ENCODE measurements at places on chromosomes 5 and 9. TPM values are rescaled to one million over a fixed set of nuclear protein-coding genes. Genes with fewer than 3 reads are reported as not detected.

- DNase-seq, result no peak
These were observed at the start of gene PLPPR1 for GRCh38 chr9:101028346-101029314. Gene PLPPR1, plus strand, starts transcription at chr9:101028727.

DNA sequence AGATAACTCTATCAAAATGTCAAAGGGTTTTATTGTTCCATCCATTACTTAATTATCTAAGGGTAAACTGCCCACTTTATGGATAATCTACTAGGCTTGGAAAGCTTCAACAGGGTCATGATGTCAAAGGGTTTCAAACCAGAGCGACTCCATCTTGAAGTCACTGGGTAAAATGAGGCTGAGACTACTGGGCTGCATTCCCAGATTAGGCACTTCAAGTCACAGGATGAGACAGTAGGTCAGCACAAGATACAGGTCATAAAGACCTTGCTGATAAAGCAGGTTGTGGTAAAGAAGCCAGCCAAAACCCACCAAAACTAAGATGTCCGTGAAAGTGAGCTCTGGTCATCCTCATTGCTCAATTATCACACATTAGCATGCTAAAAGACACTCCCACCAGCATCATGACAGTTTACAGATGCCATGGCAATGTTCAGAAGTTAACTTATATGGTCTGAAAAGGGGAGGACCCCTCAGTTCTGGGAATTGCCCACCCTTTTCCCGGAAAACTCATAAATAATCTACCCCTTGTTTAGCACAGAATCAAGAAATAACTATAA, 138.6 kb downstream of the GNAQ start:
- DNase-seq, result no peak

DNA sequence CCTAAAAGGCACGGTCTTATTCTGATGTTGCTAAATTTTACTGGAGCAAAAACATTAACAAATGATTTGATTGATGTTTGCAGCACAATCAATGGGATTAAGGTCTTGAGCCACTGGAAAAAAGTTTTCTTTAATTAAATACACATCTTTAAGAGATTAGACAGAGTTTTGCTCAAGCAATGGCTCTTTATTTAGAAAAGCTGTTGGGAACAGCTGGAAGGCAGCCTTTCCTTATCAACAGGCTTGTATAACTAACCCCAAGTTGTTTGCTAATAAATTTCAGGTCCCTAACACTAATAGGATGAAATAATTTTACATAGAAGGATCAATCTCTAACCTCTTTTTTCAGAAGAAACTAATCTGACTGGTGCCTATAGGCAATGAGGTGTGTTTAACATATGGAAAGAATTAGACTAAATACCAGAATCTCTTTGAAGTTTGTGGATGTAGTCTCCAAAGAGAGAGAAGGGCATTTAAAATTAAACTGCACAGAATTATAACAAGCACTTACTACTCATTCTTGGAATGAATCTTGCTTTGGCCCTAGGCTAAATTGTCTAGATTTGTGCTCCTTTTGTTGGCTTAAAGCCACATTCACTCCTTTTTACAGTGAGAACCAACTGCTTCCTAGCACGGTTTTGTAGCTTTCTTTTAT, 67.3 kb upstream of the TNFAIP8 start:
- DNase-seq, result no peak

- peak; percentile 17 for DNase-seq
These were observed 463.5 kb upstream of the RGMB start for GRCh38 chr5:98309785-98310598.

JAKMIP2 gene
- 1.1 TPM for total RNA-seq

DNA sequence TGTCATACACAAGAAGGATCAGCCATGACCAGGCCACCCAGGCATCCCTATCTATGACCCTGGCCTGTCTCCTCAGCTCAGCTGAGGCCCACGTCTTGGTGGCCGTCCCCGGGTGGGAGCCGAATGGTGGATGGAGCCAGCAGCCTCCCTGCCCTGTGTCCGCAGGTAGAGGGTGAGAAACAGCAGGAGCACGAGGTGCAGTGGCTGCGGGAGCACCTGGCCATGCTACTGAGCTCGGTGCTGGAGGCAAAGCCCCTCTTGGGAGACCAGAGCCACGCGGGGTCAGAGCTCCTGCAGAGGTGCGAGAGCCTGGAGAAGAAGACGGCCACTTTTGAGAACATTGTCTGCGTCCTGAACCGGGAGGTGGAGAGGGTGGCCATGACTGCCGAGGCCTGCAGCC, 24.5 kb downstream of the FBXW5 start:
- no peak for DNase-seq

MLANA gene
- not detected for total RNA-seq

- DNase-seq, result no peak
These were observed 4.3 kb downstream of the PCDH1 start for GRCh38 chr5:141873933-141874261.

GLRA1 gene
- not detected for total RNA-seq

PDLIM4 gene
- 2.0 TPM for total RNA-seq

RLN2 gene
- 1.1 TPM for total RNA-seq

- DNase-seq, result no peak
These were observed 16.0 kb downstream of the CEMIP2 start for GRCh38 chr9:71752352-71752751.

DNA sequence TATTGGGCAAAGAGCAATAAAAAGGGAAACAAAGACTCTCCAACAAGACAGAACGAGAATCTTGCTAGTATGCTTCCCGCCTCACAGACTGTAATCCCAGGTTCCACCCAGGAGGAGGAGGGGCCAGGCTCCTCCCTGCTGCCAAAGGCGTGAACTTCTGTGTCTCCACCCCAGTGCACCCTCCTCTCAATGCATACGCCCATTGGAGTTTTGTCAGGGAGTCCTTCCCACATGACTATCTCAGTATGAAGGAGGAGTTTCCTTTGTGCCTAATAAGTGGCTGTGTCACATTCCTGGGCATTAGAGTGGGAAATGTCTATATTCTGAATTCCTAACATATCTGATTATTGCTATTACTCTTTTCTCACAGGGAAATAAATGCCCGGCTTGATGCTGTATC, 106.4 kb upstream of the DHFR start:
- no peak for DNase-seq

LPAR1 gene
- total RNA-seq, result not detected

- no peak for DNase-seq
These were observed 2.2 kb downstream of the GABRB2 start for GRCh38 chr5:161544350-161544765.

GRCh38 chr5:179321206-179321987, 23.9 kb downstream of the ADAMTS2 start:
- DNase-seq, result no peak

SLC25A2 gene
- total RNA-seq, result 0.20 TPM

- DNase-seq, result peak; percentile 1
These were observed 104.0 kb upstream of the ZNF366 start for GRCh38 chr5:72611118-72611730.

DNA sequence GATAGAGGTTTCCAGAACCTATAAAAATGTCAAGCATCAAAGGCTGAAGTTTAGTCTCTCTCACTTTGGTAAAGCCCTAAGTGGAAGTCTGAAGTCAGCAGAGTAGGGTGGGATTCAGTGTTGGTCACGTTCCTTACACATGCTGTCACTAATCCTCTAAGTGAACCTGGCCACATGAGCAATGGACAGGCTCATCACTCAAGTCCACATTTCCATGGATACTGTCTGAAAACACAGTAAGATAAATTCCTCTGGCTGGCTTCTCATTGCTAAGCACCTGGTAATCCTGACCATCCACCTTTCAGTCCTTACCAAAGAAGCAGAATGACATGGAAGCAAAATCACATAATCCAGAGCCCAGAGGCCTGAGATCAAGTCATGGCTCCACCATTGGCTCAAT, 43.8 kb downstream of the GNA14 start:
- DNase-seq, result no peak

GRCh38 chr9:129351058-129351641, 173.1 kb upstream of the IER5L start:
- DNase-seq, result no peak

- no peak for DNase-seq
These were observed 86.3 kb upstream of the TAF11L2 start for GRCh38 chr5:17411436-17412402.

All from activated T-helper 1 cell treated with anti-CD3 and anti-CD28 coated beads, Interleukin-12 subunit alpha, Interleukin-12 subunit beta, Interleukin-2, Interleukin-4 antibody, amounts not matched to agents 30 ng/mL and 10 ng/mL and 1 ng/mL, durations not matched to agents 14 hours and 24 hours and 36 hours (primary cell).